NCI-H460 (cell line): ENCODE measurements at places on chromosomes 11 and 22. TPM values are rescaled to one million over a fixed set of nuclear protein-coding genes. Genes with fewer than 3 reads are reported as not detected.

The CCDC87 gene
- 0.37 and 0.52 TPM in 2 replicates for total RNA-seq

The WT1 gene
- 0.14 and 0.25 TPM in 2 replicates for total RNA-seq

The APOBEC3G gene
- total RNA-seq, result 0.95 and 1.2 TPM in 2 replicates

The F2 gene
- not detected in 2 replicates for total RNA-seq

The IL18BP gene
- total RNA-seq, result 2.3 and 2.4 TPM in 2 replicates

The HEPACAM gene
- not detected in 2 replicates for total RNA-seq

The P4HA3 gene
- 6.7 and 7.4 TPM in 2 replicates for total RNA-seq

The MS4A15 gene
- not detected in 2 replicates for total RNA-seq
